Left lobe of liver (tissue), 2 donors: ENCODE measurements at places on chromosomes 5 and 9. TPM values are rescaled to one million over a fixed set of nuclear protein-coding genes. Genes with fewer than 3 reads are reported as not detected.
A peak's percentile ranks its signal among the peaks of the same experiment; 100 is the strongest.

The MPDZ gene
- 62.6 TPM for total RNA-seq

The LIX1 gene
- total RNA-seq, result not detected

The KIF12 gene
- total RNA-seq, result 18.5 TPM

The SLC34A3 gene
- total RNA-seq, result not detected

The MXD3 gene
- total RNA-seq, result 9.4 TPM

The OR1J1 gene
- total RNA-seq, result not detected

The DBH gene
- 16.7 TPM for total RNA-seq

The SH3PXD2B gene
- 3.8 TPM for total RNA-seq

The CCDC192 gene
- not detected for total RNA-seq

The RASGEF1C gene
- total RNA-seq, result 0.30 TPM

The ASS1 gene
- 1,233 TPM for total RNA-seq

The DOK3 gene
- total RNA-seq, result 3.2 TPM

The ZNF454 gene
- total RNA-seq, result 0.18 TPM

The TNFAIP8 gene
- total RNA-seq, result 2.4 TPM

The LCN6 gene
- total RNA-seq, result not detected

The P4HA2 gene
- 13.8 TPM for total RNA-seq

The PPIC gene
- total RNA-seq, result 18.6 TPM

The MAP3K1 gene
- 5.8 TPM for total RNA-seq

The MVB12B gene
- total RNA-seq, result 8.8 TPM

The SVEP1 gene
- 1.7 TPM for total RNA-seq

The IL5 gene
- not detected for total RNA-seq

The CCDC183 gene
- total RNA-seq, result 0.75 TPM

The CAVIN4 gene
- 0.13 TPM for total RNA-seq

The LCN15 gene
- not detected for total RNA-seq

GRCh38 chr9:133709691-133710571 is 28.2 kb downstream of the SARDH start:
- no peak for DNase-seq

DNA sequence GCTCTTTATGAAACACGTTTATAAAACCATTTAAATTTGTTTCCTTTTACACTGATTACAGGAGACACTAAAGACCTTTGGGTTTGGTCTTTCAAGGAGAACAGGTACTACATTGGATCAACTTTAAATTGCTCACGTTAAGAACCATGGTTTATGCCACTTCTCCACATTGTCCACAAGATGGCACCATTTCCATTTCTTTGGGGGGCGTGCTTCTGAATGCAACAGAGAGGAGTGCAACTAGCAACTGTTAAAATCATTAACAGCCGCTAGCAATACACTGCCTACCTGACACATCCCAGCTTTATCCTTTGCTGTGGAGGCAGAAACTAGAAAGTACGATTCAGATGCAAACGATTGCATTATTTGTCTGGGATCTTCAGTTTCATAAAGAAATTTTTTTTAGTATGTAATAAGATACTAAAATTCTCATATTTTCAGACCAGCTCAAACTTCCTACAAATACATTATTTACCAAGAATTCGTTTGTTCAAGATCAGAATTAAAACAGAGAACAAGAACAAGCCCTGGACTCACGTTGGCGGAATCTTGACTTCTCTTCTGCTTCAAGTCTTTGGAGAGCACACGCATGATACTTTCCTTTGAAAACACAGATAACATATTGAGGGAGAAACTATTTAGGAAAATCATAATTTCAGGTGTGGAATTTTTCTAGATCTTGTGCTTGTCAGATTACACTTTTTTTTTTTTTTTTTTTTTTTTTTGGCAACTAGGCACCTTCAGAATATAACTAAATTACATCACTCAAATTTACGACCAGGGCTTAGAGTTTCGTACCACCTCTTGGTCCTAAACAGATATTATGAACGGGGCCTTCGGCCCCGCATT is 702 bp downstream of the CDC20B start:
- peak; percentile 61 for DNase-seq

- peak; percentile 67 for DNase-seq
Measured at GRCh38 chr5:158979749-158980521, 119.8 kb downstream of the EBF1 start.

DNA sequence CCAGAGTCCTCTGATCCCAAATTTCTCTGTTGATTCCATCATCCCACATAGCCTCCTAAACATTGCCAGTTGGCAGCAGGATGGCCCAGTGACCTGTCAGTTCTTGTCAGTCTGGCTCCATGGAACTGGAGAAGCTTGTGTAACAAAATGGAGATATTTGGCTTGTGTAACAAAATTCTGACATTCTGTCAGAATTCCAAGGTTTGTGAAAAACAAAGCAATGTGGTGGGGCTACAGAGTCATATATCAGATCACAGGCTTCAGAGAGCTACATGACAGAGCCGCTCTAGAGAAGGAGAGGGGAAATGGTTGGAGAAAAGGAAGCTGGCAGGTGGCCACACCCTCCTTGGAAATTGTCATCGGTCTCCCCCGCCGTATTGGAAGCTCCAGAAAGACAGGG is 75.4 kb upstream of the MAN2A1 start:
- no peak for DNase-seq

- no peak for DNase-seq
Measured at GRCh38 chr9:21160178-21160577, 6.3 kb downstream of the IFNA21 start.

GRCh38 chr5:458547-459353 is 15.8 kb downstream of the EXOC3 start:
- no peak for DNase-seq

DNA sequence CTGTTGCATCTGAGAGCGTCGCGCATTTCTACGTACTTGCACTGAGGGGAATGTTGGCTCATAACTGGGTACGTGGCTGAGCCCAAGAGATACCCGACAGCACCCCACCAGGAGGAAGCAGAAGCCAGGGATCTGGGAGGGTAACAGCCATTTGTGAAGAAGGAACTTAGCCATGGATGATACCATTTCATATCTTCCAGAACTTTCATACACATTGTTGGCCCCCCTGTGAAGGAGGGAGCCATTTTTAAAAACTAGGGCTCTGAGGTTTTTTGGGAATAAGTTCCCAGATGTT is 101.4 kb upstream of the SLC44A1 start:
- no peak for DNase-seq

- DNase-seq, result no peak
Measured at GRCh38 chr5:58056546-58056945, 403.3 kb downstream of the PLK2 start.

DNA sequence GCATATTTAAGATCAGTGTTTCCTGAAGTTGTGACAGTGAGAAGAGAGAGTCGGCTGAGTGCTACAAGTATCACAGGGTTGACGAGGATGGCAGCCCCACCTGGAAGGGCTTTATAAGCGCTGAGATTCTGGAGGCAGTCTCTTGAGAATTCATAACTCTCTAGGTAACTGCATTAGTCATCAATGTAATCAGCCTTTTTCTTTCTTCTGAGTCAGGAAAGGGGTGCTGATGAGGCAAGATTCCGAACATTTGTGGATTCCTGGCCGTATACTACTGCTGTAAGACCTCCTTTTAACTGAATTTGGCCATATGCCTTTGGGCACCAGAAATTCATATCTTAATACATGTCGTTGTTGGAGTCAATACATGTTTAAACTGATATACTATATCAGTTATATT is 6.6 kb upstream of the RNF20 start:
- DNase-seq, result no peak

DNA sequence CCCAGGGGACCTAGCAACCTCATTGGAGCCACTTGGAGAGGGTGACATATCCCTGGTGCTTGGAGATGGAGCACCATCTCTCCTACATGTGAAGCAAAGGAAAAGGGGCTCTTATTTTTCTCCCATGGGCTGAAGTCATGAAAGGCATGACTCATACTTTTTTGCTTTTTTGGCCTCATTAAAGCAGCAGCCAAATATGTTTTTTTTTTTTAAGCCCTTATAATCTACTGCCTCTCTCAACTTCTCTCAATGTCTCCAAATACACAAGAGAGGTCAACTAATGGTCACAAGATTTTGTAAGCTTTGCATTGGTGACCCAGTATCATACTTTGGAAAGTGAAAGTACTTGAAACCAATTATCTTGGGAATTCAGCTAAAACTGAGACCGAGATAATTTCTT is 1.6 kb upstream of the CFAP90 start:
- DNase-seq, result no peak

- DNase-seq, result no peak
Measured at GRCh38 chr9:113475992-113476391, 12.5 kb downstream of the RGS3 start.

DNA sequence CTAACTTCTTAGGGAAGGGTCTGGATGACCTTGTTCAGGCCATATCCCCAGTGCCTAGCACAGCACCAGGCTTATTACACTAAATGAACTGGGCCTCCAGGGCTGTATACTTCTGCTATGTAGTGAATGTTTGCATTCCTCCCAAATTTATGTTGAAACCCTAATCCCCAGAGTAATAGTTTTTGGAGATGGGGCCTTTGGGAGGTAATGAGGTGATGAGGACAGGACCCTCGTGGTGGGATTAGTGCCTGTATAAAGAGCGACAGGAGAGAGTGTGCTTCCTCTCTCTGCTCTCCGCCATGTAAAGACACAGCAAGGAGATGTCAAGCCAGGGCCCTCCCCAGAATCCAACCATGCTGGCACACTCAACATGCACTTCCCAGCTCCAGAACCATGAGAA is 148.3 kb downstream of the SEC61B start:
- DNase-seq, result no peak

GRCh38 chr5:158589939-158590338 is 509.8 kb downstream of the EBF1 start:
- DNase-seq, result no peak

- no peak for DNase-seq
Measured at GRCh38 chr5:180330810-180331646, 22.1 kb downstream of the GFPT2 start.

GRCh38 chr5:111364992-111365391 is 140.8 kb downstream of the CAMK4 start:
- no peak for DNase-seq

DNA sequence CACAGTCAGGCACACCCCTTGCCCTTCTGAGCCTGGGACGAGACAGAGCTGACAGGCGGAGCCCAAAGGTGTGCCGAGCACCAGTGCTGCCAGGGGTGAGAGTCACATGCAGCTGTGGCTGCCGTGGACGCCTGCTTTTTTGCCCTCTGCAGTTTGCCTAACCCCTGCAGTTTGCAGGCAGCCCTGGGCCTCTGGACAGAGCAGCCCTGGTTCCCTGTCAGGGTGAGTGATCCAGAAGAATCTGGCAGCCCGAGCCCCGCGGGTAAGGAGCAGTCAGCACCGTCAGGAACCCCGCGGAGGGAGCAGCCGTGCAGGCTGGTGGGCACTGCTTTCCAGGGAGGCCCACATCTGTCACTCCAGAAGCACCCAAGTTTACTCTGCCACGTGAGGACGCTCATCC is 30.3 kb downstream of the CEP72 start:
- DNase-seq, result no peak

GRCh38 chr5:32299059-32299677 is 13.6 kb downstream of the MTMR12 start:
- no peak for DNase-seq

- DNase-seq, result no peak
Measured at GRCh38 chr5:159619826-159620225, 289.5 kb upstream of the IL12B start.

DNA sequence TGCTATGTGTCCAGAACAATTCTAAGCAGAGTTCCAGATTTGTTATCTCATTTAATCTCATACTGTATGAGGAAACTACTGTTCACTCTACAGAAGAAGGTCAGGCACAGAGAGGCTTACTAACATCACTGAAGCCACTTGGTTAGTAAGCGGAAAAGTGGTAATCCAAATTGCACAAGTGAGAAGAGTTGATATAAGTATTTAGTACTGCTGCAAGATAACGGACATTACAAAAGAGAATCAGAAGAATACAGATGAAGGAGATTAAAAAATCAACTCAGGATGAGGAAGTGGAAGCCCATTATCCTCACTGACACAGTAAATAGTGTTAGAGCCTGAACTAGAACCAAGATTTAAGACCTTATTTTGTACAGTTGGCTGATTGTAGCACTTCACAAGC is 22.3 kb upstream of the TLR4 start:
- no peak for DNase-seq

- DNase-seq, result no peak
Measured at GRCh38 chr9:87746186-87746585, 20.3 kb downstream of the CTSL start.

DNA sequence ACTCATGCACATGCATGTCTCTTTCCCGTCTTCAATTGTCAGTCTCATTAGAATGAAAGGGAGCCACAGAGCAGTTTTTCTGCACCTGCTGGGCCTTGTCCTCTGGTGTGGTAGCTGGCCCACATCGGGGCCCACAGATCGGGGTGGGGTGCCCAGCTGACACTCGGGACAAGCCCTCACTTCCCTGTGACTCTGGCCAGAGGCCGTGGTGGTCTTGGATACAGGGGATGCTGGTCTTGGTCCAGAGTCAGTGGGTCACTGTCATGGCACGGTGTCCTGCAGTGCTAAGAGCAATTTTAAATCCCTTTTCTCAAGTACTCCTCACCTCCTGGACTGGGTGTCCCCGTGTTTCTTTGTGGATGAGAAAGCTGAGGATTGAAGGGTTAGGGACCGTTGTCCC is 193.2 kb downstream of the CACNA1B start:
- peak; percentile 35 for DNase-seq

DNA sequence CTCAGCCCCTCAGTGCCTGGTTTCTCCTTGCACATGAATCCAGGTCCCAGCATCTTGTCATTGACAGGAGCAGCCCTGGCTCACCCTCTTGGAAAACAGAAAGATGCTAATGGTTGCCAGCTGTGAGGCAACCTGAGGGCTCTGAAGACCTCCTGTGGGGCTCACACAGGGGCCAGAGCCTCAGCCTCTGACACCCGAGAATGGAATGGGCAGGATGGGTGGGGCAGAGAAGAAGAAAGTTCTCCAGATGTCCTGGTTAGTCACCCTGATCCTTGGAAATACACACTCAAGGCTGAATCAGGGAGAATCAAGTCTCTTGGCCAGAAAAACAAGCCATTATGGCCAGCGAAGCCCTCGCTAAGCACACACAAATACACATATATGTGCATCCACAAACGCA is 32.3 kb upstream of the SPATA31E1 start:
- no peak for DNase-seq

DNA sequence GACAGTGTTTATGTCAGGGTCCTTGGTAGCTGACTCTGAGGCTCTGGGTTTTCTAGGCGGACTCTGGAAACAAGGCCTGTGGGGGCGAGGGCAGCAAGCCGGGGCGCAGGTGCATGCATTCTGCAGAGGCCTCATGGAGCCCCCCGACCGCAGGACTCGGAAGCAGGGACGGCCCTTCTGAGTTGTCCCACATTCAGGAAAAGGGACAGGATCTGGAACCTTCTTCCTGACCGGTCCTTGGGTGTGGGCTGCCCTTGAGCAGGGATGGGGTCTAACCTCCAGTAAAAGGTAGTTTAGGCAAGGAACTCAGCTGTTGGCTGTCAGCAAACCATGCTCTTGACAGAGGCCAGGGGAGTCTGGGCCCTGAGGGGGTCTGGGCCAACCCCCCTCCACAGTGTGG is 7.4 kb upstream of the COL5A1 start:
- no peak for DNase-seq

- no peak for DNase-seq
Measured at GRCh38 chr5:91092859-91093783, 290.0 kb downstream of the ARRDC3 start.

- DNase-seq, result no peak
Measured at GRCh38 chr9:127112056-127112455, 10.4 kb downstream of the ANGPTL2 start.

- DNase-seq, result peak; percentile 90
Measured at GRCh38 chr9:99105152-99106043, 485 bp downstream of the TGFBR1 start.

GRCh38 chr9:25117791-25118190 is 560.5 kb downstream of the TUSC1 start:
- no peak for DNase-seq
